Naive thymus-derived CD8-positive, alpha-beta T cell (primary cell): ENCODE measurements at places on chromosomes 5 and 9. TPM values are rescaled to one million over a fixed set of nuclear protein-coding genes. Genes with fewer than 3 reads are reported as not detected.

DNA sequence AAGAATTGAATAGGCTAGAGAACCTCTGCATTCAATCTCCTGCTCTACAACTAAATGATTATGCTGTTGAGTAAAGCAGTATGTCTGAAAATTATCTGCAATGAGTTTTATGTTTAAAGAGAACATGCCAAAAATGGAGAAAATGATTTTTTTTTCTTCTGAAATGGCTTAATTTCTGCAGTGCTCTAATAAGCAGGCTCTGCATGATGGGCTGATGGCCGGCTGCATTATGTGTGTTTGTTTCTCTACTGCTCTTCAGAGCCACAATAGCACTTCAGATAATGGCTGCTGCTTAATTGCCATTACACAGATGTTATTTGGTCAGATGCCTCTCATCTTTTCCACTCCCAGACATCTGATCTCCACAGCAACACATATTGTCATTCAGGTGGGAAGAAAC is 286.4 kb upstream of the DMAC1 start:
- DNase-seq: no peak

PCDHGC3 gene
- not detected for total RNA-seq

PCDHGA12 gene
- 0.22 TPM for total RNA-seq

DNA sequence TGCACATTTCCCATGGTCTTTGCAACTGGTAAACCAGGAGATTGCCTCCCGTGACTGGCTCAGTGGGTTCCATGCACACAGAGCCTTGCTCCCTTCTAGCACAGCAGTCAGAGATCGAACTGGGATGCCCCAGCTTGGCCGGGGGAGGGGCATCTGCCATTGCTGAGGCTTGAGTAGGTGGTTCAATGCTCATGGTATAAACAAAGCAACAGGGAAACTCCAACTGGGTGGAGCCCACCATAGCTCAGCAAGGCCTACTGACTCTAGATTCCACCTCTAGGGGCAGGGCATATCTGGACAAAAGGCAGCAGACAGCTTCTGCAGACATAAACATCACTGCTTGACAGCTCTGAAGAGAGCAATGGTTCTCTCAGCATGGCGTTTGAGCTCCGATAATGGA is 67.0 kb upstream of the PPP1R2B start:
- no peak for DNase-seq

GRCh38 chr5:71778678-71779276 is 59.7 kb downstream of the CARTPT start:
- no peak for DNase-seq

SUSD3 gene
- 62.1 TPM for total RNA-seq

GRCh38 chr5:78612227-78613150 is 36.1 kb downstream of the LHFPL2 start:
- no peak for DNase-seq

- no peak for DNase-seq
Measured at GRCh38 chr5:134258896-134259295, 33.0 kb upstream of the PPP2CA start.

DNA sequence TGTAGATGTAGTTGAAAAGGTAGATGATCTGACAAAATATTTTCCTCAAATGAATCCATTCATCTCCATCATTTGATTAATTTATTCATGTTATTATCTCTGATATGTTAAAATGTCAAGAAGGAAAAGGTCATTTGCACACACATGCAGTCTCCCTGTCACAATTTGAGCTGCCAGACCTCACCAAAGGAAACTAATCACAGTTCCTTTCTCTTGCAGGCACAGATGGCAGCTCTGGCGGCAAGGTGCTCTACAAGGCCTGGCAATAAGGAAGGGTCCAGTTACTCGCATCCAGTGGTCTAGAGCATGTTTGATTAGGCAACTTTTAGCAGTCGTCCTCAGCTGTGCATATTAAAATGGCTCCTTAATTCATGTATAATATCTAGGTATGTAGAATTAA is 120.1 kb downstream of the FEM1C start:
- DNase-seq: no peak

DNA sequence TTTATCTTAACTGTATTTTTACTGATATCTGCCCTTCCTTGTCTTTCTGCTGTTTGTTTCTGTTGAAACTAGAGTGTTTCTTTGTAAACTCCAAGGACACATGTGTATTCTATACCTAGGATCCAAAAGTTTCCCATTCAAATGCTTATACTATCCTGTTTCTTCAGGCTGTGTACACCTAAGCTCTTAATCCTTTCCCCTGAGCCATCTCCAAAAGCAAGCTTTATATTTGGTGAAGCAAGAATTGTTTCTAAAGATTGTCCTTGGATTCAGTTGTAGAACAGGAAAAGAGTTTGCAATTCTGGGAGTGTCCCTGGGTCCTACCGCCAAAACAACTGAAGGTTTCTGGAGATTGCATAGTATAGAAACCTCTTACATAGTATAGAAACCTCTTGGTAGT is 65.9 kb downstream of the CWC27 start:
- DNase-seq: no peak

DNA sequence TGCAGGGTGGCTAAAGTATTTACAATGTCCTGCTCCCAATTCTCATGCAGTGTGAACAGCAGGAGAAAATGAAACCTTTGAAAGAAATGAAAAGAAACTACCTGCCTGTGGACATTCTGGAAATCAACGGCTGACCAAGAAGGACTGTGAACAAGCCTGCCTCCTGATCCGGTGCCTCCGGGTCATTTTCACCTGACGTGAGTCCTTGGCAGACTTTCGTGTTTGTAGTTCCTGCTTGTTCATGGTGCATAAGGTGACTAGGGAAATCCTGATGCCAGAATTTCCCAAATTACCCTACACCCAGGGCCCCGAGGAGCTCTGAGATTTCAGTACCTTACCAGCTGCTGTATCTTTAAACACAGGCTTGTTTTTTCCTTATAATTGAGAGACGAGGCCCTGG is 317.5 kb downstream of the TLE1 start:
- no peak for DNase-seq

GRCh38 chr9:108356806-108357205 is 499.0 kb downstream of the ACTL7B start:
- DNase-seq: no peak

GRCh38 chr5:33037076-33037475 is 326.0 kb downstream of the NPR3 start:
- no peak for DNase-seq

SLC28A3 gene
- total RNA-seq: not detected

GRCh38 chr5:158802941-158803341 is 296.8 kb downstream of the EBF1 start:
- no peak for DNase-seq

OBP2B gene
- total RNA-seq: not detected
